ENCODE measurements at places on chromosomes 2 and 18.

DNA sequence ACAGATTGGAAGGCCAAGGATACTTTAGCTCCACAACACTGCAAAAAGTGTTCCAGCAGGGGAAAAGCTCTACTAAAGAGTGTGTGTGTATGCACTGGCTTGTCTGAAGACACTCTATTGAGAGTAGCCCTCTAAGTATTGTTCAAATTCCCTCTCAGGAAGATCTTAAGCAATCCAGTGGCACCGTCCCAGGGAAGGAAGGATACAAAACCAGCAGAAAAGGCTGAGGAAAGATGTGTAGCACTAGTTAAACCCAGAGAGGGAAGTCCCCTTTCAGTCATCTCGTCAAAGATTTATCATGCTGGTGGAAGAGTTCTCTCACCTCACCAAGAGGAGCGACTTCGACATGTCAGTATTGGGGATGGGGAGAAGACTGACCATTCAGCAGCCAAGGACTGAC is 50.5 kb downstream of the DHRS9 start:
- no peak for DNase-seq

DNA sequence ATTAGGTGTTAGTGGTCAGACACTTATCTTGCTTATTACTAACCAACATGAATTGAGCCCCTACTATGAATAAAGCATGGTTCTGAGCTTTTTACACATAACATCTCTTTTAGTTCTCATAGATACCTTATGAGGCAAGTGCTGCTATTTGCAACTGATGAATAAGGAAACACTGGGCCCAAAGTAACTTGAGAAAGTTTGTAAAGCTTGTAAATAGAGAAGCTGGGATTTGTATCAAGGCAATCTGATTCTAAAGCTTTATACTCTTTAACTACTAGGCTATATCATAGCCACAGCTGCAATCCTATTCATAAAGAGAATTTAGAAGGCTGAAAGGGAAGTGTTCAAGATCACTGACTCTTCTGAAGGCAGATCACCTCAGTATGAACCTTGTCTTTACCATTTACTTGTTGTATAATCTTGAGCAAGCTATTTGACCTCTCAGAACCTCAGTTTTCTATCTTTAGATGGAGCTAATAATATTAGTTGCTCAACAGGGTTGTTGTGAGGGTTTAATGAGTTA is 60.4 kb downstream of the ABCB11 start:
- no peak for DNase-seq

GRCh38 chr18:3526421-3527354 is 76.7 kb downstream of the TGIF1 start:
- peak; percentile 98 for DNase-seq

DNA sequence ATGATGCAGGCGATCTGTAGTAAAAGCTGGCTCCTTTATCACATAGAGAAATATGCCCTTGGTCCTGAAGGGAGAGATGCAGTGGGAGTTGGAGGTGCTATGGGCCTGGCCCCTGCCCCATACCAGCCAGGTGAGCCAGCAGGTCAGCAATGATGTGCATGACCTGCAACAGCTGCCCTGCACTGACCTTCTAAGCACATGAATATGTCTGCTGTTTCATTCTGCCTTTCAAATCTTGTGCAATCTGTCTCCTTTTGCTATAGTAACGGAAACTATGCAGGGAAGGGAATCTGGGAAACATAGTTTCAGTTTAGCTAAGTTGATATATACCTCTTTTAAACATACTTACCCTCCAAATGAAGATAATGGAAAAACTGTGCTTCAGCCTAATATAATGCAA is 235.2 kb downstream of the TDRD15 start:
- DNase-seq: no peak

- no peak for DNase-seq
Measured at GRCh38 chr2:142112757-142113221, 18.0 kb downstream of the LRP1B start.

- no peak for DNase-seq
Measured at GRCh38 chr2:127769587-127769986, 41.4 kb downstream of the WDR33 start.

DNA sequence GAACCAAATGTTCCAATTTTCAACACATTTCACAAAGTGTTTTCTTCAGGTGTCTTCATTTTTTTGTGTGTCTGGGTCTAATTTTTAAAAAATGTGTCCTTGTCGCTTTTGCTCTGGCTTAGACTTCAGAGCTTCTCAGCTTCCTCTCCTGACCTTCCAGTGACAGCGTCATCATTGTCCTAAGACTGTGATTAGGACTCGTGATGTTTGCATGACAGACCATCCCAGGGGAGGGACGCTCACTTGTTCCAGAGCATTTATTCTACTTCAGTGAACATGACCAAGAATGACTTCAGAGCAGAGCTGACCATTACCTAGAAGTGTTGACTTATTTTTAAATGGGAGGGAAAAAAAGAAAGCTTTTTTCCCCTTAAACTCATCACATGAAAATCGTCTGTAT is 591.9 kb downstream of the IRS1 start:
- DNase-seq: no peak

All from LHCN-M2 (cell line).